Renal cortex interstitium (tissue), 15 donors: ENCODE measurements at places on chromosomes 4 and X. TPM values are rescaled to one million over a fixed set of nuclear protein-coding genes. Genes with fewer than 3 reads are reported as not detected.

GRCh38 chrX:150688911-150689451, 4.2 kb upstream of the MTMR1 start:
- DNase-seq = no peak

- DNase-seq = no peak
Observed at GRCh38 chr4:168440442-168441264, 39.6 kb downstream of the DDX60L start.

- DNase-seq = no peak
Observed at GRCh38 chrX:2680486-2681348, 10.4 kb upstream of the CD99 start.

DNA sequence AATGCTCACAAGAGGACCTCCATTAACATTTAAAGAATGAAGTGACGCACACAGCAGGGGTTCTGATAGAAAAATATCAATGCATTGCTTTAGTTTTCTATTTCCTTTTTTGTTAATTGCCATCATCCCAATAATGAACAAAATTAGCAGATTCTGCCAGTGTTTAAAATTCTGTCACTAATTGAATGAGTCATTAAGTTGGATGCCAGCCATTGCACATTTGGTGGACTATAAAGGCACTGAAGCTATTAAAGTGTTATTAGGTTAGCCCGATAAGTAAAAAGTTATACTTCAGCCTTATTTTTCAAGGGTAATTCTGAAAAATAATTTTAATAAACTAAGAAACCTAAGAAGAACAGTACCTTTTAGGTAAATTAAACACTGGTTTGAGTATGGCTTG, 53.1 kb downstream of the MAP3K15 start:
- DNase-seq = no peak

GRCh38 chr4:37555322-37555721, 130.9 kb downstream of the RELL1 start:
- no peak for DNase-seq

DNA sequence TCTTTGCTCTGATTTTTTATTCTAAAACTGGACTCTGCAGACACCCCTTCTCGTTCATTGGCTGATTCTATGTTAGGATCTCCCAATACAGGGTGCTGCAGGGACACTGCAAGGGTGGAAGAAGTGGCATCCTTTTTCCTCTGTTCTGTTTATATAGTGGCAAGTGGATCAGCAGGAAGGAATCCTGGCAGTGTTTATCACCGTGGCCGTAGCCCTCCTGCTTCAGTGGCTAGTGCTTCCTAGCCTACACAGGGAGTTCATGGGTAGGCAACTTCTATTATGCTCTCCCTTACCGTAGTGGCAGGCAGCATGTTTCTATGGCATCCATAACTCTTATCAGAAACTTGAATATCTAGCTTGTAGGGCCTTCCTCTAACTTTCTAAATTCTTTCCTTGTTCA, 6.4 kb upstream of the AP1AR start:
- no peak for DNase-seq

DNA sequence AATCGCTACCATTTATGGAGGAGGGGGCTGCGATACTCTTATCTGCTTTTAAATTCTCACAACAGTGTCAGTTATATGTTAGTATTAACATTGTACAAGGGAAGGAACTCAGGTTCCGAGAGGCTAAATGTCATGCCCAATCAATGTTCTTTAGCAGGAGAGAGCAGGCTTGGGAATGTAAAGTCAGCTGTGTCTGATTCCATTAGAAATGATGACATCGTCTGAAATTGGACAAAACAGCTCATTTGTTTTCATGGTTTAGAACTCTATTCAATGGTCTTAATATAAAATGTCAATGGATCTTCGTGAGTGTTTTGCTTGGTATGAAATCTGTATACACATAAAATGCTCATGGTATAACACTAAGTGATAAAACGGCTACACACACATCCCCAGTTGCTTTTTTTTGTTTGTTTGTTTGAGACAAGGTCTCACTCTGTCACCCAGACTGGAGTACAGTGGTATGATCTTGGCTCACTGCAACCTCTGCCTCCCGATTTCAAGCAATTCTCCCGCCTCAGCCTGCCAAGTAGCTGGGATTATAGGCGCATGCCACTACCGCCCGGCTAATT, 11.9 kb upstream of the SH3KBP1 start:
- DNase-seq = no peak

GRCh38 chr4:66571145-66571695, 900.9 kb upstream of the EPHA5 start:
- DNase-seq = no peak

DNA sequence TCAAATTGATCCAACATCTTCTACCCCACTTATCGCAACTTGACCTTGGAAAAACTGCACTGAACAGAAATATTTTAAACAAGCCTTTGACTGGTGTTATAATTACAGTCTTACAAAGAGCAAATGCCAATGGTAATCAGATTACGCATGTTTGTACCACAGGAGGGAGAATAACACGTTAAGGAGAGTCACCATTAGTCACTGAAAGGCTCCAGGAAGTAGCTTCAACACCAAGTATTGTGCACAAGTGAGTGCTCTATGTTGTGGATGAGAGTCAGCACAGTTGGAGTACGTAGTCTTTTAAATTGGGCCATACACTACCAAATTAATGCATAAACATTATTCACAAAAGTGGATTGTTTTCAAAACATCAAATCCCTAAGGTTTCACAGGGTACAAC, 1081.5 kb upstream of the TENM3 start:
- no peak for DNase-seq

DNA sequence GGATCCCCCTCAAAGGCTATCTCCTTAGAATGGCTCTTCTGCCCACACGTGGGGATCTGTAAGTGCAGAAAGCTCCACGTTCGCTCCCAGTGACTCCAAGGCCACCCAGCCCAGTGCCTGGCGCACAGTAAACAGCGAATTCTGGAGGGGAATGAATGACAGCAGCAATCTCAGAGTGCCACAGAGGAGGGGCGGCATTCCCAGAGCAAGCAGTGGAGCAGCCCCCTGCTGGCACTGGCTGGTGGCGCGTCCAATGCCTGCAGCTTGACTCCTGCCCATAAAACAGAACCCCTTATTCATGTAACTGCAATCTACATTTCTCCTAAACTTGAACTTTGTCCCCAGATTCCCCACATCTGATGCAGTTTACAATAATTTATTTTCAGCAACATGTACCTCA, 6.9 kb upstream of the HELT start:
- DNase-seq = no peak

DNA sequence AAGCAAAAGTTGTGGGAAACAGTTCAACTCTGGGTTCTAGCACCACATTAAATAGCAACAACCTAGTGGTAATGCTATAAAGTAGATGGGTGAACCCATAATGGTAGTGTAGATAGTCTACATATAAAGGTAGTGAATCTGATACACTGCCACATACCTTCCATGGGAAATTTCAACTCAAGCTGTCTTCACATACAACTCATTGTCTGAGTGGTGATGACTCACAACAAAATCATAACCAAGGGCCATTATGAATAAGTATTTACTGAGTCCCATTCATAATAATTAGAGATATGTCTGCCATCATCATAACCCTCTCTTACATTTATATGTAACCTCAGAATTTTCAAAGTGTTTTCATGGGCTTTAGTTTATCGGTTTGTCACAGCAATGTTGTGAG, 34.8 kb downstream of the EGF start:
- no peak for DNase-seq

- peak; percentile 41 for DNase-seq
Observed at GRCh38 chrX:47321386-47321785, 49.0 kb upstream of the ZNF157 start.

DNA sequence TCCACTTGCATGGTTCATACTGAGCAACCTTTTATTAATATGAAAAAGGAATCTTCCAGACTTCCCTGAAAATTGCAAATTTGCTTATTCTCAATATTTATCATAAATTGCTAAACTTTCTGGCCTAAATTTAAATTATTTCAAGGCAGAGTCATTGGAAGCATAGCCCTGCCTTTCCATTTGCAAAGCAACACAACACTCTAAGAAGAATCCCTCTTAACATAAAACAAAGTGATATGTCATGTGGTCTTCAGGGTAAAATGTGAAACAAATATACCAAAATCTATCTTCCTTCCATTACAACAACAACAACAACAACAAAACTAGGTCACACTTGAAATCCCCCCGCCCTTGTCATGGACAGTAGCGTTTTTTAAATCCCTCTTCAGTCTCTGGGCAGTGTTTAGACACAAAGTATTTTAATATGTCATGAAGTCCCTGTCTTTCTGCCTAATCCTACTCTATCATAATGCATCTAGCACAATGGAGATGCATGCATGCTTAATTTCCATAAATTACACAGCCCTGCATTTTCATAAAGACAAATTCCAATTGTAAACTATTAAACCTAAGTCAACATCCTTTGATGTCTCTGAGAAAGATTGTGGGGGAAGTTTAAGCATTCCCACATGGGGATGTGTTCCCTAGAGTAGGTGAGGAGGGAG, 668.9 kb upstream of the LCORL start:
- DNase-seq = no peak

GRCh38 chrX:10090319-10090718, 66.5 kb upstream of the CLCN4 start:
- no peak for DNase-seq

GRCh38 chrX:37690119-37690518, 4.5 kb downstream of the XK start:
- DNase-seq = no peak

DNA sequence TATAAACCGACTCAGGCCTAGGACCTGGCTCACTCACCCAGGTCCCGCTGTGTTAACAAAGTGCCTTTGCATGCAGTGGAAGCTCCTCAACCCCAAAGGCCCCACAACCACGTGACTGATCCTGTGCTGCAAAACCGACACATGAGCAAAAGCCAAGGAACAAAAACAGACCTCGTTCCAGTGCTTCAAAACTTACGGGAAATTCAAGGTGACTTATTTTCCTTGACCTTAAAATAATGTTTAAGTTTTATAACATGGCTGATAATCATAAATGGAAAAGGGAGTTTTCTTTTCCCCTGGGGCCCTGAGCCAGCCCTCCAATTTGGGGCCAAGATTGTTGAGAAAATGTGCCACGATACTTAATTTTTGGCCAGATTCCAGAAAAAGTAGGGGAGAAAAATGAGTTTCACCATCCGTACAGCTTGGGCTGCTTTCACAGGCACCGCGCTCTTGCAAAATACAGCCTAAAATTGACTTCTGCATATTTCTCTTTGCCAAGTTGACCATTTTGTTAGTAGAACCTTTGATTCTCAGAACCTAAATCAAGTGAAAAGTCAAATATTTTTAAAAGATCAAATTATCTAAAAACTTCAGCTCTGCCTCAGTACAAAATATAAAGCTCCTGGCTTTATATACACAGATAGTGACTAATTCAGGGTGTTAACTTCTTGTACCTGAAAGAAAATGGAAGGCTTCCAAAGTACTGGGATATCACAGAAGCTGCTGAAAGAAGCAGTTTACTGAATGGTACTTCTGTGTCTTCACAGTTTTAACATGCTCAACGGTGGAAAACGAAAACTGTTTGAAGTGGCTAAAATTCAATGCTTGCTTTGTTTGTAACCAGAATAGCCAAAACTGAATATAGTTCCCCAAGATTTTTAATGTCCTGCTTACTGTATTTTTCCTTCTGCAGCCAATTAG, 93.8 kb downstream of the APBB2 start:
- DNase-seq = no peak

- no peak for DNase-seq
Observed at GRCh38 chrX:1466971-1467561, 14.4 kb upstream of the ASMTL start.

GRCh38 chr4:36532670-36533379, 251.4 kb downstream of the DTHD1 start:
- DNase-seq = no peak

DNA sequence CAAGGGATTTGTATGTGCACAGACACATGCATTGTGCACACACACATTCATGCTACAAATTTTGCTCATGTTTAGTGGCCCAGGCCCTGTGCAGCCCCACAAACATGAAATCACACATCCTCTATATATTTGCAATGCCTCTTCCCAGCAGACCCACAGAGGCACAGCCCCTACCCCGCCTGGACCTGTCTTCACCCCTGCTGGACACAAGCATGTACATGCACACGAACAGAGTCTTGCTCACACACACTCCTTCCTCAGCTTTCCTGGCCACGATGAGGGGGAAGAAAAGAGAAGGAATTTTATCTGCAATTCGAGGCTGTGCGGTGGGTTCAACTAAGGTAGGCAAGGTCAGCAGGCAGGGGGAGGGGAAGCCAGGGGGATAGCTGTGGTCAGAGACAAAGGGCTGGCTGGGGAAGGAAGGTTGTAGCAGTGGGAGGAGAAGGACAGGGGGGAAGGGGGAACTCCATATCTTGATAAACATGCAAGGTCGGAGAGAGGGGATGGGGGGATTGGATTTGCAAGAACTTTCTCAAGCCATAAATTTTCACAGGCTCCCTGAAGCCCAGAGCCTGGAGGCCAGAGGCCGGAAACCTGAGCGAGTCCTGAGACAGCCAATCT, 156.4 kb downstream of the EFNB1 start:
- DNase-seq = no peak

- no peak for DNase-seq
Observed at GRCh38 chr4:183130328-183131155, 31.5 kb downstream of the WWC2 start.

The SYTL5 gene
- 2.6 TPM for polyA plus RNA-seq

The PNMA6A gene
- polyA plus RNA-seq = 9.3 TPM

The MAP9 gene
- polyA plus RNA-seq = 30.9 TPM

The TIGD4 gene
- 1.9 TPM for polyA plus RNA-seq

The NR0B1 gene
- polyA plus RNA-seq = 0.41 TPM

The CT55 gene
- 0.20 TPM for polyA plus RNA-seq

The CXCL11 gene
- polyA plus RNA-seq = 0.51 TPM

The SH3RF1 gene
- polyA plus RNA-seq = 27.7 TPM

The FAAH2 gene
- polyA plus RNA-seq = 15.4 TPM

The TAF7L gene
- 0.57 TPM for polyA plus RNA-seq

The ATP2B3 gene
- polyA plus RNA-seq = 0.17 TPM
